ENCODE measurements at places on chromosomes 7 and 10. TPM values are rescaled to one million over a fixed set of nuclear protein-coding genes. Genes with fewer than 3 reads are reported as not detected.

NPY gene
- total RNA-seq: not detected

PTPN20 gene
- not detected for total RNA-seq

AKR1C1 gene
- total RNA-seq: 1.4 TPM

VAX1 gene
- not detected for total RNA-seq

CWF19L1 gene
- 38.6 TPM for total RNA-seq

KLF14 gene
- total RNA-seq: not detected

CAV1 gene
- not detected for total RNA-seq

AKR1C8 gene
- not detected for total RNA-seq

ARMC10 gene
- total RNA-seq: 58.4 TPM

PPP1R17 gene
- not detected for total RNA-seq

CABCOCO1 gene
- total RNA-seq: 0.58 TPM

HOXA9 gene
- 71.2 TPM for total RNA-seq
